ENCODE measurements at places on chromosomes 1 and 21.

DNA sequence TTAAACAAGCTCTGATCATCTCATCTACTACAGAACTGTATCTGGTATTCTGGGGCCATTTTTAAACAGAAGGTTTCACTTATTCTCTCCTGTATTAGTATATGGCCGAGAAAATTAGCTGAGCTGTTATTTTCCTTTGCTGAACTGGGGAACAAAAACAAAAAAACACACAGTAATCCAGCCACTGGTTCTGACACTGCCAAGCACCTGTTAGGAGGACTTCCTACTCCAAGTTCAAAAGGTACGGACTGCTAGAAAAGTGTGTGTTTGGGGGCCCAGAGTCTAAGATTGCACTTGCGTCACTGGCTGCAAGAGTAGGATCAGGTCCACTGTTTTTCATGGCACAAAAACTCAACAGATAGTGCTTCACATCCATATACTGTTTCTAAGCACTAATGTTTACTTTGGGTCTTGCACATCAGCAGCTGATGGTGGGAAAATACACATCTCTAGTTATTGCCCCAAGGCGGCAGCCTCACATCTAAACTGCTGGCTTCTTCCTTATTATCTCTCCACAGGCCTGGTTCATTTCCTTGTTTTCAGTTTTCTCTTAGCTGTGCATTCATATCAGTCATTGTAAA, 226.1 kb downstream of the FGGY start:
- peak; percentile 36 for DNase-seq

- no peak for DNase-seq
Measured at GRCh38 chr1:210413951-210414350, 85.2 kb downstream of the HHAT start.

DNA sequence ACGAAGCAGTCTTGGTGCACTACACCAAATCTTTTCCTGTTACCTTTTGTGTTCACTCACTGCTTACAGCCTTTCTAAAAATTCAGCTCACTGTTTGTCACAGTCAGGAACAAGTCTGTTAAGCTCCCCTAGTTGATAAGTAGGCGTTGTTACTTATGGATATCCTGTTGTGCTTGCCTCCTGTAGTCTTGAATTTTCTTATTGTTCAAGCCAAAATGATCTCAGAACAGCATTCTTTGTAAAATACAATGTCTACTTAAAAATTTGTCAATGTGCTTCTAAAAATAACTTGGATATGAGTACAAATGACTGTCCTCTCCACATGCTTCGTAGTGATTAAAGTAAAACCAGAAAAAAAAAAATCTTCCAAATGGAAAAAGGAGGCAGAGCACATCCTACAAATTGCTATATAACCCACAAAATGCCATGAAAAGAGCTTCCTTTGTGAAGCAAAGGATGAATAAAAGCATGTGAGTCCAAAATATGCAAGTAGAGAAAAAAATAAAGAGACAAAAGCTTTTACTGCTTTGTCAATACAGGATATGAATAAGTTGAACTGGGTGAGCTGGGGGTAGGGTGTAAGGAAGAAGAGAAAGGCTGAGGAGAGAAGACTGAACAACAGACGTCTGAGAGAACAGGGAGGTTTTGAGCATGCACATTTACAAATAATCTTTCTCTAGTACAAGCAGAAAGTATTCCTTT, 228.9 kb upstream of the ADGRL4 start:
- no peak for DNase-seq

GRCh38 chr1:246805135-246805716, 81.0 kb downstream of the SCCPDH start:
- DNase-seq = peak; percentile 76

DNA sequence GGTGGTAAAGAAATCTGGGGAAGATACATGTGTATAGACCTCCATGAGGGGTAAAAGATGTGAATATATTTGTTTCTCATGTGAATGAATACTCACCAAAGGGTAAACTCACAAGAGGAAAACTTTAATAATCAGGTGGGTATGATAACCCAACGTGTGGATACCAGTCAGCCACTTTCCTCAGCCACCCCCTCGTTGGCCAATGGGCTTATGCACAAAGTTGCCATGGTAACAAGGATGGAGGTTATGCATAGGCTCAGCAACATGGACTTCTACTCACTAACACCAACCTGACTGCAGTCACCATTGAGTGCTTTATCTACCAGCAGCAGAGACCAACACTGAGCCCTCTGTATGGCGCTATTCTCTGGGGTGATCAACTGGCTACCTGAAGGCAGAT, 424.4 kb downstream of the DUSP10 start:
- DNase-seq = no peak

DNA sequence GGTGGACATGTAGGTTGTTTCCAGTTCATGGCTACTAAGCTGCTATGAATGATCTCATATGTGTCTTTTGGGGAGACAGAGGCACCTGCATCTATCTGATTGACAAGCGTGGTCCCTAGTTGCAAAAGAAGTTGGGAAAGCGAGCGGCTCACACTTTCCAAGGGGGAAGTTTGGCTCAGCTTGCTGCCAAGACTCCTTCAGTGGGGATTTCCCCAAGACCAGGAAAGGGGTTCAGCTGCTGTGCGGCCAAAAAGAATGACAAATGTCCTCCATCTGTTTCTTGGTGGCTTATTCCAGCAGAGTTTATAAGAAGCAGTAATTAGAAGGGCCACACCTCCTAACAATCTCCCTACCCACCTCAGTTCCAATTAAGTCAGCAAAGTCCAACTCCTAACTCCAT, 128.5 kb upstream of the GALNT2 start:
- no peak for DNase-seq

DNA sequence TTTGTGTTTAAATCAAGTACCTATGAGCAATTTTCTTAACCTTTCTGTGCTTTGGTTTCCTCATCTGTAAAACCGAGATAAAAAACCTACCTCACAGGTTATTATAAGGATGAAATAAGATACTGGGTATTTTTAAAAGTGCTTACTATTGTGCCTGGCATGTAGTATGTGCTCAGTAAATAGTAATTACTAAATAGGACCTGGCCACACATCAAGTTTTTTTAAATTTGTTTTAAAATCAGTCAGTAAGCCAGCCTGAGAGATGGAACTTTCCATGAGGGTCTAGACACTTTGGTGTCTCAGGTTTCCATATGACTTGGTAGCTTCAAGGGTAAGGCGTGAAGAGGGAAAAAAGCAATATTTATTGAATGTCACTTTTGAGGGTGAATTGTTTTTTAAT, 7.0 kb upstream of the ATF3 start:
- DNase-seq = no peak

DNA sequence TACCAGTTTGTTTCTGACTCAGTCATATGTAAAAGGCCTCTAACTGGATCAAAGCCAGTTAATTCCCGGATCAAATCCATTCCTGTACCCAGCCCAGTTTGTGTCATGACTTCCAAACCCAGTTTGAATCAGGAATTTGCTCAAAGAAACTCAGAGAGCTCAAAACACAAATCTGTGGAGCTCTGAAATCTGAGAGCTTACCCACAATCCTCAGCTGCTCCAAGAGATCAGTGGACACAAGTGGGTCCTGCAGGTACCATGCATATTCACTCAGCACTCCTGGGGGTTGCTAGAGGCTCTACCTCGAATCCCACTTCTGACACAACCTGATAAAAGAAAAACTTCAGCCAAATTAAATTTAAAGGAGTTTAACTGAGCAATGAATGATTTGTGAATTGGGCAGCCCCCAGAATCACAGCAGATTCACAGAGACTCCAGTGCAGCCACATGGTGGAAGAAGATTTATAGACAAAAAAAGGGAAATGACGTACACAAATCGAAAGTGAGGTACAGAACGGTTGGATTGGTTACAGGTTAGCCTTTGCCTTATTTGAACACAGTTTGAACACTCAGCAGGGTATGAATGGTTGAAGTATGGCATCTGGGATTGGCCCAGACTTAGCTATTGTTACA, 11.9 kb upstream of the MRPL55 start:
- DNase-seq = no peak

DNA sequence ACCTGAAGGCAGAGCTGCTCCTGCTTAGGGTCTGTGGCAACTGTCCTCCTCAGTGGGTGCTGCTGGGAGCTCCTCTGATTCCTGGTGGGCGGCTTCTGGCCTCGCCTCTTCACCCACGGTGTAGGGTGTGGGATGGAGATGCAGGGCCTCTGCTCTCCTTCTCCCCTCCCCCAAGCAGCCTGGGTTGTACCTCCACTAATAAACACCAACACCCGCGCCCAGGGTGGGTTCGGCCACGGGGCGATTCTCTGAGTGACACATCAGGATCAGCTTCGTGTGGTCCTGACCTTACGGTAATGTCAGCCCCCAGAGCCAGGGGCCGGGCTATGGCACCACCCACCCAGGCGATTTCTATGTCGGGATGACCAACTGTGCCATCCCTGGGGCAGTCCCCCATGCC, 23.7 kb downstream of the KRTAP10-1 start:
- no peak for DNase-seq

DNA sequence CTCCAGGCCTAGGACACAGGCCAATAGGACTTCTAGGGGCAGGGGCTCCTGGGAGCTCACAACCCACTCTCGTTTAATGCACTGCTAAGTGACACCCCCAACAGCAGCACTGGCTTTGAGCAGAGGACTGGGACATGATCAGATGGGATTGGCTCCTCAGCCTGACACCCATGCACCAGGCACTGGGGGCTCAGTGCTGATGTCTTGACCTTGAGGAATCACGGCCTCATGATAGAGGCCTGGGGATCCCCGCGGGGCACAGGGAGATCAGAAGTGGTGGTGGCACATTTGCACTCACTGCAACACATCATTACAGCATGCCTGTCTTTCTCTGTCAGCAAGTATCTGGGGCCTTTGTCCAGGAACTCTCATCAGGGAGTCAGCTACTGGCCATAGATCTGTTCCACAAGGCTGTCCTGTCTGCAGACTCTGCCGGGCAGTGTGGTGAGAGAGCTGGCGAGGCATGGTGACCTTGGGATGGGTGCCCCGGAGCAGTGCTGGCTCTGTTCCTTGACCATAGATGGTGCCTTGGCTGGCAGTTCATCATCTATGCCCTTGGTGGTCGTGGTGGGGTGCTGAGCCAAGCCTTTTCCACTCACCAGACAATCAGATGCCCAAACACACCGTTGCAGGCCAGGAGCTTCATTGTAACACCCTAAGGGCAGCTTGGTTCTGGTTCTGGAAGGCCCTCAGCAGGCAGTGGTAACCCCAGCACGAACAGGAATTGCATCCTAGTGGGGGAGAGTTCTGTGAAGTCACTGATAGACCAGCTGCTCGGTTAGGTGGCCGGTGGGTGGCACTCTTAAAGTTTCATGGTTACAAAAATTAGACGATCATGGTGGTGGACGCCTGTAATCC, 22.2 kb upstream of the PARP1 start:
- DNase-seq = no peak

DNA sequence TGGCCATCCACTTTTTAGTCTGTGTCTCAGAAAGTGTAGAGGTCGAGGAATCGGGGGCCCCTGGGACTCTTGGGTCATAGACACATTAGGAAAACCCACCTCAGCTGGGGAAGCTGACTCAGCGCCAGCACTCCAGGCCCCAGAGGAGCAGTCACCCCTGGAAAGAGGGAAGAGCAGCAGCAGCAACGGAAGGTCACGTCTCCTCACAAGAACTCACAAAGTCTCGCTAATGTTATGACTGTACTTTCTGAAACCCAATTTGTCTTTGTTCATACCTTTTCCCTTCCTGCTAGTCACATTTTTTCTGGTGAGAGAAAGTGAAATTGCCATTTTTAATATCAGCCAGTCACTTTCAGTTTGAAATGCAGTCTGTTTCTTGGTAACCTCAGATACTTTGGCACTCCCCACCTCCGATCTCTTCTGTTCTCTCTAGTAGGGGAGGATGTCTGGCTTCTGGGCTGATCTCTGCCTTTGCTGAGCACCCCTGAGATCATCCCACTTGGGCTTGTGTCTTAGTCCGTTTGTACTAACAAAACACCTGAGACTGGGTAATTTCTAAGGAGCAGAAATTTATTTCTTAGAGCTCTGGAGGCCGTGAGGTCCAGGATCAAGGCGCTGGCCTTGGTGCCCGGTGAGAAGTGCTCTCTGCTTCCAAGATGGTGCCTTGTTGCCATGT, 6.0 kb upstream of the NLRP3 start:
- no peak for DNase-seq

DNA sequence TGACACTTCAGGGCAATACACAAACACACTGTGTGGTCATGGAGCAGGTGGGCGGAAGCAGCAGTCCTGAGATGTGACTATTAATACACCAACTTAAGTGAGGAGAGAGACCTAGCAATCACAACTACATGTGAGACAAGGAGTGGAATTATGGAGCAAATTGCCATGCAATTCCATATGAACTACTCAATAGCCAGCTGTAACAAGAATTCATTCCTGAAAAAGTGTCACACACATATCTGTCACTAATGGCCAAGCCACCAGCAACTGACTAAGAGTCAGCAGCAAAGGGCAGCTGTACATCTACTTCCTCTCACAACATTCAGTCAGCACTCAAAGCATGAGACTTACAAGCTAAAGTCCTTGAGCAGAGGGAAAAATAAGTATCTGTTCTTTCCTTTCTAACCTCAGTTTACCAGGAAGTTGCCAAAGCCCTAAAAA, 46.2 kb downstream of the GPR3 start:
- DNase-seq = peak; percentile 61

GRCh38 chr1:64511044-64511443, 41.1 kb downstream of the CACHD1 start:
- no peak for DNase-seq

DNA sequence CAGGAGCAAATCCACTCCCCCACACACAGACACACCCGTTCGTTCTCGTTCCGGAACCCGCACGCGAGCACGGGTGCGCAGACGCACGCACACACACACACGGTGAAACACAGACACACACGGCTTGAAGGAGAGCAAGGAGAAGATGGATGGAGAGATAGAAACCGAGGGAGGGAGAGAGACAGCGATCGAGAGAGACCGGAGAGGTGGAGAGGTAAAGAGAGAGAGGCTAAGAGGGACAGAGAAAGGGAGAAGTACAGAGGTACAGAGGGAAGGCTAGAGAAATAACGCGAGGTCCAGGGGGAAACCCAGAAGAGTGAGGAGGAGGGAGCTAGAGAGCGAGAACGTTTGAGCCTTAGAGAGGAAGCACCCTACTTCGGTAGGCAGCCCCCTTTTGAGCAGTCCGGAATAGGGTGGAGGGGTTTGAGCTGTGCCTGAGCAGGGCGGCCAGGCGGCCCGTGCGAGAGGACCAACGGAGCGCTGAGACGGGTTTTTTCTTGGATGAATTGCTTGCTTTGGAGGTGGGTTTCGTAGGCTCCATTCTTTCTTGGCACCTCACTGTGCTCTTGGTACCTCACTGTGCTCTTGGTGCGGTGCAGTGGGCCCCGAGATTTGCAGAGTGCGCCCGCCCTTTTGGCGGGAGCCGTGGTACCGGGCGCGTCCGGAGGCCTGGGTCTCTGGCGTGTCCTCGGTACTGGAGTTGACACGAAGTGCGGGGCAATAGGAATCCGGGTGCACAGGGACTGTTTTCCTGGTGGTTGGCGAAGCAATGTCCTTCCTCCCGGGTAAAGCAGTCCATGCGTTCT, 88.4 kb upstream of the RHOU start:
- peak; percentile 76 for DNase-seq

- peak; percentile 97 for DNase-seq
Measured at GRCh38 chr1:22262583-22262982, 119.7 kb upstream of the WNT4 start.
